Prostate gland (tissue), 2 donors: ENCODE measurements at places on chromosomes 11 and 22.
A peak's percentile ranks its signal among the peaks of the same experiment; 100 is the strongest.

DNA sequence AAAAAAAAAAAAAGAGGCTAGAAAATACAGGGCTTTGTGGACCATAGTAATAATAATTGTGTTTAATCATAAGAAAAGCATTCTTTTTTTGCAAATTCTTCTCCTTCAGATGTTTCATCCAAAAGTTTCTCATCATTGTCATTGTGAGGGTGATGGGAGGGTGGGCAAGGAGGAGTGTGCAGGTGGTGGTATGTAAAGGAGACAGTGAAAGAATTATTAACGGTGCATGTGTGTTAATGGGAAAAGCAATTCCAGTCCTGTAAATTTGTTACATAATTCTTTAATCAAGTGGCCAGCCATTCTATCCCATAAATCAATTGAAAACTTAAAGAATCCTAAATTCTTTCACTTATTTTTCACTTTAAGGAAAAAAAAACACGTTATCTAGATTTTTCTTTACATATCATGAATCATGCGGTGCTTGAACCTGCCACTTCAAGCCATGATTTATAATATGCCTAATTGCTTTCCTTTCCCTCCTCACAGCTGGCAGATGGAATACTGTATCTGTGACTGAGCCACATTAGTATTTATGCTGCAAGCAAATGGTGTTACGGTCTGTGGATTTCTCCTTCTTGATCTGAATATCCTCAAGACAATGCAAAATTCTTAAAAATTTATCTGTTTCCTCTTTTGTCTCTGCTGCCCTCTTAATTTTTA lies 318.5 kb downstream of the JRKL start:
- DNase-seq = no peak

GRCh38 chr11:133619397-133619796 lies 87.1 kb upstream of the OPCML start:
- no peak for DNase-seq

GRCh38 chr11:46050003-46050461 lies 71.2 kb downstream of the PHF21A start:
- DNase-seq = peak; percentile 55

- DNase-seq = no peak
Measured at GRCh38 chr11:14894657-14895598, 2.9 kb upstream of the CYP2R1 start.

- DNase-seq = no peak
Measured at GRCh38 chr11:27612932-27613880, 87.0 kb downstream of the BDNF start.
